Spleen (tissue), 13 donors: ENCODE measurements at places on chromosomes 12 and 14. TPM values are rescaled to one million over a fixed set of nuclear protein-coding genes. Genes with fewer than 3 reads are reported as not detected.

ACTR10 gene
- 60.1 TPM for polyA plus RNA-seq

KERA gene
- not detected for polyA plus RNA-seq

CLEC4D gene
- polyA plus RNA-seq, result 1.1 TPM

DNA sequence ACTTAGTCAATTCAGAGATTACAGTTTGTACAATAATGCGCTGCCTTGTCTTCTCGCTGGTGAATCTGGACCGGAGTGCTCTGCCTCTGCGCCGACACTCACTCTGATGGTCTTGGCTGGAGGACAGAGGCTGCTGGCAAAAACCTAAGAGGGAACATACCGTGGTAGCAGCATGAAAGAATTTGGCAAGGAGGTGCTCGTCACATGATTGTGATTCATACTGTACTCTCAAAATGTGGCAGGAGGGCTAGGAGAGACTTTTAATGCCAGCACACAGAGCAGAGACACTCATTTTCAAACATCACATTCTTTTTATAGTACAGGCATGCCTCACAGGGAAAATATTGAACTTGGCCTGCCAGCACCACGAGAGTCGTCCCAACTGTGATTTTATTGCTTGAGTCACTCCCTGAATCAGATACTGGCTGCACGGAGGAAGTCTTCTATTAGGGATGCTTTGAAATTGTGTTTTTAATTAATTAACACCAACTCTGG lies 67.8 kb downstream of the HMGA2 start:
- no peak for DNase-seq
- H3K4me1 ChIP-seq, result peaks cover 8% of the 10 kb centered on the region
- H3K4me3 ChIP-seq, result no peak overlapping the region
- H3K36me3 ChIP-seq, result no peaks in the 10 kb centered on the region
- H3K27ac ChIP-seq, result no peak overlapping the region

GRCh38 chr12:76260390-76260748 lies 87.8 kb downstream of the BBS10 start:
- H3K27ac ChIP-seq, result no peak overlapping the region
- DNase-seq, result no peak
- H3K4me3 ChIP-seq, result no peak overlapping the region
- no peaks in the 10 kb centered on the region for H3K4me1 ChIP-seq
- no peaks in the 10 kb centered on the region for H3K36me3 ChIP-seq

GRCh38 chr12:119512772-119513497 lies 80.6 kb upstream of the TMEM233 start:
- no peak overlapping the region for H3K27ac ChIP-seq
- H3K4me3 ChIP-seq, result no peak overlapping the region
- H3K36me3 ChIP-seq, result no peaks in the 10 kb centered on the region

- no peak overlapping the region for H3K27ac ChIP-seq
- H3K4me1 ChIP-seq, result no peaks in the 10 kb centered on the region
- H3K4me3 ChIP-seq, result no peak overlapping the region
- peaks cover 5% of the 10 kb centered on the region for H3K27me3 ChIP-seq
- DNase-seq, result no peak
- H3K36me3 ChIP-seq, result no peaks in the 10 kb centered on the region
Measured at GRCh38 chr12:4049298-4050080, 176.3 kb upstream of the PARP11 start.

DNA sequence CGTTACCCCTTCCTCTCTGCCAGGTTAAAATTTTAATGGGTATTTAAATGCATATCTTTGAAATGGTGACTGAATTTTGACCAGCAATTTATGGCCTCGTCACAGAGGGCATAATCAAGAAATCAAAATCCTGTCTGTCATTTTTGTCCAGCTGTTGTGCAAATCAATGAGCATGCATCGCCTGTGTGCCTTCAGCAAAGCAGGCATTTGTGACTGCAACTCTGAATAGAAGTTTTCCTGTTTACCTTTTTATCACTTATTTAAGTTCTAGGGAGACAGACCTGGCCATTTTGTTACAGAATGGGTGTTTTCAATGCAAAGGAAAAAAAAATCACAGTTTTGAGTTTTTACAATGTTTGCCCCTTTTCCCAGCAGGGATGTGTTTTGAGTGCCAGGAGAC lies 107.4 kb downstream of the PPM1A start:
- H3K4me3 ChIP-seq, result no peak overlapping the region
- no peaks in the 10 kb centered on the region for H3K27me3 ChIP-seq
- no peaks in the 10 kb centered on the region for H3K4me1 ChIP-seq

GRCh38 chr12:94077209-94077608 lies 71.2 kb upstream of the PLXNC1 start:
- no peak for DNase-seq
- no peaks in the 10 kb centered on the region for H3K36me3 ChIP-seq
- no peak overlapping the region for H3K27ac ChIP-seq

DNA sequence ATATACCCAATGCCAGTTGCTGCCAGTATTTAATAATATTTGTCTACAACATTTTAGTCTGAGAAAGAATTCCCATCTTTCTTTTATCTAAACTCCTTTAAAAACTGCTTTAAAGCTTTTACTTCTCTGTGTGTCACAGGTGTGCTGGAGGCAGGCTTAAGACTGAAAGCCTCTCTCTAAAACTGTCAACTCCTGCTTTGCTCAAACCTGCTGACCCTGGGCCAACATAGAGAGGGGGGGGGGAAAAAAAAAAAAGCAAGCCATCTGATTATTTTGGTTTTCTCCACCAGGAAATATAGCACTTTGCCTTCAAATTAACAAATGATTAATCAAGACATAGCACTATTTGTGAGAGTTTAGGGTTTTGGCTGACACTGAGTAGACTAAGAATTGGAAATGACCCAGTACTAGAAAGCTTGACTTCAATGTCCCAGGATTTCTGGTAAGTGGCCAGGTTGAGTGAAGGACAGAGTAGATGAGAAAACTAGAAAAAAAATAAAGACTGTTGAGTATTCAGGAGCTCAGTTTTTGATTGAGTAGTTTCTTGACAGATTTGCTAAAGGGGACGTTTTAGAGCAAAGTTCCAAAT lies 357.0 kb upstream of the FLRT2 start:
- no peak overlapping the region for H3K4me3 ChIP-seq
- H3K27ac ChIP-seq, result no peak overlapping the region
- H3K4me1 ChIP-seq, result no peaks in the 10 kb centered on the region
- no peaks in the 10 kb centered on the region for H3K36me3 ChIP-seq
- no peaks in the 10 kb centered on the region for H3K27me3 ChIP-seq
